ENCODE measurements at places on chromosomes 4 and X.

DNA sequence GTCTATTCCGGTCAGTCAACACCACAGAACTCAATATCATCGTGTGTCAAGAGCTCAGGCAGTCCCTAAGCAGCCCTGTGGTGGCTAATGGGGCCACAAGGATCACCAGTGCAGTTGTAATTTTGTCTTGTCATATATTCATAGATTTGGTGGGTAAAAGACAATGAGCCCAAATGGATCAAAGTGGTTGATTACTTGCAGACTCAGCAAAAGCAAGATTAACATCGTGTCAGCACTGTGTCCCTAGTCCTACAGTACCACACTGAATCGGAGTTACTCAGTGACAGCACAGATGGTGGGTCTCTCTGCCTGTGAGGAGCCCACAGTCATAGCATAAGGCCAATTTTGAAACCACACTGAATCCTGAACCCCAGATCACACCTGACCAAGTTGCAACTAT, 8.7 kb downstream of the XAGE5 start:
- DNase-seq, result no peak

GRCh38 chrX:134626434-134626833, 31.8 kb downstream of the PLAC1 start:
- DNase-seq, result no peak

- DNase-seq, result no peak
Observed at GRCh38 chrX:74238771-74239170, 65.2 kb upstream of the ZCCHC13 start.

DNA sequence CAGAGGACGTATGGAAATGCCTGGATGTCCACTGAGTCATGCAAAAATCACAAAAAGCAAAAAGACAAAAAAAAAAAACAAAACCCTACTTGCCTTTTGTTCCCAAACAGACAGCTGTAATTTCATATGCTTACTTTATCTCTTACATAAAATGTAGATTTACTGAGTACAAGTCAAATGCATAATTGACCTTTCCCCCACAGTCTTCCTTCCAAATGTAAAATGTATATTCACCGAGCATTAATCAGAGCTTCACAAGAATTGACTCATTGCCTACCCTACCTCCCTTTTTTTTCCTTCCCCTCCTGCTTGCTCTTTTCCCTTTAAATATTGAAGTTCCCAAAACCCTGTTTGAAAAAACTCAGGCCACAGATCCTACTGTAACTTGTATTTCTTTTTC, 32.5 kb upstream of the TMPRSS11B start:
- no peak for DNase-seq

GRCh38 chr4:127788517-127788916, 6.4 kb downstream of the HSPA4L start:
- peak; percentile 12 for DNase-seq
